NCI-H1417 (cell line): ENCODE measurements at places on chromosomes 3 and 15.

- no peak for DNase-seq
Measured at GRCh38 chr15:42331235-42331634, 28.1 kb upstream of the CAPN3 start.

GRCh38 chr3:15501126-15501525, 20.4 kb downstream of the COLQ start:
- DNase-seq: peak; percentile 46

DNA sequence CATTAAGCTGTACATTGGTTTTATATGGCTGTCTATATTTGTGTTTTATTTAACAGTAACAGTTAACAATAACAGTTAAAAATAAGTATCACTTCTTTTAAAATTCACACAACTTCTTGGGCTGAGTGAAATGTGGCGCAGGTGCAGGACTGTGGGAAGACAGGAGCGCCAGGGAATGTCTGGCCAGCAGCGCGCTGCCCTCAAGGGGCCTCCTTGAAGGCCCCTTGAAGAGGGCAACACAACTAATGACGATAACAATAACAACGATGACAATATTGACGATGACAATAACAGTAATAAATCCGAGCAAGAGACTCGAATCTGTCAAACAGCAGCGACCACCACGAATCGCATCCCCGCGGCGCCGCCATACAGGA, 411 bp upstream of the PPP2R3A start:
- no peak for DNase-seq

- DNase-seq: no peak
Measured at GRCh38 chr3:164539215-164539614, 539.1 kb downstream of the SI start.

GRCh38 chr3:46191730-46192129, 16.4 kb downstream of the CCR1 start:
- DNase-seq: no peak

- no peak for DNase-seq
Measured at GRCh38 chr15:84001037-84001436, 234.5 kb upstream of the GOLGA6L4 start.

DNA sequence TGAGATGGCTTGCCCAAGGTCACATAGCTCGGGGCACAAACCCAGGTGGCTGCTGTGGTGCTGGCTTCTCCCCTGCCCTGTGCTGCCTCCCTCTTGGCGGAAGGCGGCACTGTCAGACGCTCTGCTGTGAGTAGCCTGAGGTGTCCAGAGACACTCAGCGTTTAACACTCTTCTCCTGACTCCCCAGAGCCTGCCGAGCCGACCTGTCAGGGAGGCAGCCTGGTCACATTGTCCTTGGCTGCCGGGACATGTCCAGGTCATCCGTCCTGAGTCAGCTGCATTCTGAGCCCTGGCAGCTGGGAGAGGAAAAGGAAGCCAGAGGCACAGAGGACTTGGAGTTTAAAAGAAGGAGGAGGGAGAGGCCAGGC, 4.7 kb downstream of the LMAN1L start:
- DNase-seq: no peak
